Activated CD4-positive, alpha-beta T cell treated with anti-CD3 and anti-CD28 coated beads, Interleukin-2, amount 50 U/mL, for 4 hours (primary cell): ENCODE measurements at places on chromosomes 11 and 22.

- peak; percentile 40 for DNase-seq
Observed at GRCh38 chr11:2975594-2975993, 16.5 kb downstream of the NAP1L4 start.

- DNase-seq, result no peak
Observed at GRCh38 chr11:65420506-65420905, 2.1 kb upstream of the NEAT1 start.

- no peak for DNase-seq
Observed at GRCh38 chr11:28342716-28343115, 234.5 kb downstream of the METTL15 start.

GRCh38 chr11:45717526-45717925 lies 52.1 kb upstream of the CHST1 start:
- DNase-seq, result no peak

GRCh38 chr11:115284773-115285172 lies 219.4 kb downstream of the CADM1 start:
- no peak for DNase-seq

- DNase-seq, result no peak
Observed at GRCh38 chr11:11043721-11044120, 185.9 kb upstream of the ZBED5 start.

DNA sequence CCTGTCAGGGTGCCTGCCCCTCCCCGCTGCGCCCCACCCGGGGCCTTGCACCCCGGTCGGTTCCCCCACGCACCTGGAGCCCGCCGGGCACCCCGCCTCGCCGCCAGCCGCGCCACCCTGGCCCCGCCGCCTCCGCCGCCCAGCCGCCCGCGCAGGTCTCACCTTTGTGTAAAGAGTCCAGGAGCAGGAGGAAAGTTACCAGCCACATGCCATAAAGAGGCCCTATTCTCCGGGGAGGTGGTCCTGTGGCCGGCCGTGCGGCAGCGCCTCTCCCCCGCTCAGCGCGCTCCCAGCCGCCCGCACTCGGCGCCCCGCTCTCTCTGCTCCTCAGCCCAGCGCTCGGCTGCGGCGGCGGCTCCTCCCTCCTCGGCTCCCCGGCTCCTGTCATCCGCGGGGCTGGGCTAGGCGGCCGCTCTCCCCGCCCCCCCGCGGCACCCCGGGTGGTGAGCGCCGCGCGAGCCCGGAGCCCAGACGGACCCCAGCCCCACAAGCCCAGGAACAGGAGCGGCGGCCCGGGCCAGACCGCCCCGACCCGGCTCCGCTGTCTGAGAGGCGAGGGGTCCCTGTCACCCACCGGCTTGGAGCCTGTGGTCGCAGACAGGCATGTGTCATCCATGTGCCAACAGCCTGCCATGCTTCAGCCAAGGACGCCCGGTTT lies at the start of gene DSCAML1:
DSCAML1 (minus strand) TSS at position 345 of the 658 bp plus-strand sequence; CDS start at position 208, 137 bp downstream.
- peak; percentile 39 for DNase-seq

DNA sequence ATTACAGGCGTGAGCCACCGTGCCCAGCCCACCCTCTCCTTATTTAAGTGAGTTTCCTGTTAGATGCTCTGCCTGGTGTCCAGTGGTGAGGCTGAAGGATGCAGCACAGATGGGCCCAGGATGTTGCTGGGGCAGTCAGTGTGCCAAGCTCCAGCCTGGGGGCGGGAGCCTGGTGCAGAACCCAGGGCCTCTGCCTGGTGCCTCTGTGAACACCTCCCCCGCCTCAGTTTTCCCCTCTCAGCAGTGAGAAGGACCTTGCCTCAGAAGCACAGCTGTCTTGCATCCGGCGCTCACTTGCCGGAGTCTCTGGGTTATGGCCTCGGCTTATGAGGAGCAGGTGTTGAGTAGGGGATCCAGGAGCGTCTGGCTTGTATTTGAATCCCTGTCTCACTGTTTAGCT lies 116.2 kb downstream of the KIAA1671 start:
- DNase-seq, result no peak

- DNase-seq, result peak; percentile 18
Observed at GRCh38 chr11:107563702-107564101, 1.8 kb downstream of the ALKBH8 start.

DNA sequence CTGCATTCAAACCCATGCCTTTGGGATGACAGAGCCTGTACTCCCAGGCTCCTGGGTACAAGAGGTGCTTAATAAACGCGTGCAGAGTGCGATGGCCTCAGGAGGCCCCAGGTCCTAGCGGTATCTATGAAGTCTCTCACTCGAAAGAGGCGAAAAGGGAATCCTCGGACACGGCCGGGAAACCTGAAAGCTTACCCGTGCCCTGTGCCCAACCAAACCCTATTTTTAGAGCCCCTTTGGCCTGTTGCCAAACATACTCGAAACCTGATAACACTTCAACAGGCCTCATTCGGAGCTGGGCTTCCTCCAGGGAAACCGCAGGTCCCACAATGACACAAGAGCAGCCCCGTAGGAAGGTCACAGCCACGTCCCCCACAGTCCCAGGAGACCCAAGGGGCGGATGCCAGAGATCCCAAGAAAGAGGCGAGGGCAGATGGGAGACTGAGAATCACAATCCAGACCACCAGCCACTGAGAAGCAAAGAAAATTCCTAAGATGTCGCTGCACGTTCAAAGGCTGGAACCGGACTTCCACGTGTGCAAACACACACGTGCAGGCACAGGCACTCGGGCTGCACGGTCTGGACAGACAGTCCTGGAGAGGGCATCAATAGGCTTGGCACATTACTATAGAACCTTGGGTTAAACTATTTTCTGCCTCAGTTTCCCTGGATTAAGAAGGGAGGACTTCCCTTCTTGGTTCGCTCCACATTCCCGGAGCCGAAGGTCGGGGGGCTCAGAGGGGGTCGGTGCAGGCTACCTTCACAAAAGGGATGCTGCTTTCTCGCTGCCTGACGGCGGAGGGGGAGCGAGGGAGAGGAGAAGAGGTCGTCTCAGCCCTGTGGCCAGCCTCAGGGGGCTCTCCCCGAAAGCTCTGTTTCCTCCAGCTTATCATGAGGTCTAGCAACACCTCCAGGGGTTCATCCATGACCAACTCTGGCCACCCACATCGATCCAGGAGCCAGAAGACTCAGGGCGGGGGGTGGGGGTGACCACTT lies 8.2 kb downstream of the PDGFB start:
- no peak for DNase-seq

DNA sequence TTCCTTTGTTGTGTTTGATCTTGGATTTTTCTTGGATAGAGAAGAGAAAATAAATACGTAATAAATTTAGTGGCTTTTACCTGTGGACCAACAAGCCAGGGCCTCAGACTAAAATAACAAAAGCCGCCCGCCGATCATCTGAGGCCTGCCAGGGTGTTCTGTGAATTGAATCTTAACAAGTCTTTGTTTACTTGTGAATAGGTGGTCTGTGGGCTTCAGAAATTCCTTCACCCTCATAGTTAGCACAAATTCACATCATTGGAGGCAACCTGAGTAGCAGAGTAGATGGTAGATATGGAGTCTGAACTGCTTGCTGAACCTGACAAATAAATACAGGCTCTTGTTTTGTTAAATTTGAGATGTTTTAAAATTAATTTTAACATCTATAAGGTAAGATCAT lies 176.3 kb upstream of the MTNR1B start:
- no peak for DNase-seq

- no peak for DNase-seq
Observed at GRCh38 chr11:46302866-46303265, 25.4 kb downstream of the CREB3L1 start.

GRCh38 chr11:17287058-17287457 lies 10.5 kb downstream of the NUCB2 start:
- no peak for DNase-seq

GRCh38 chr22:26487996-26488395 lies 4.3 kb downstream of the SRRD start:
- no peak for DNase-seq

- no peak for DNase-seq
Observed at GRCh38 chr11:109926941-109927340, 166.3 kb upstream of the ZC3H12C start.

DNA sequence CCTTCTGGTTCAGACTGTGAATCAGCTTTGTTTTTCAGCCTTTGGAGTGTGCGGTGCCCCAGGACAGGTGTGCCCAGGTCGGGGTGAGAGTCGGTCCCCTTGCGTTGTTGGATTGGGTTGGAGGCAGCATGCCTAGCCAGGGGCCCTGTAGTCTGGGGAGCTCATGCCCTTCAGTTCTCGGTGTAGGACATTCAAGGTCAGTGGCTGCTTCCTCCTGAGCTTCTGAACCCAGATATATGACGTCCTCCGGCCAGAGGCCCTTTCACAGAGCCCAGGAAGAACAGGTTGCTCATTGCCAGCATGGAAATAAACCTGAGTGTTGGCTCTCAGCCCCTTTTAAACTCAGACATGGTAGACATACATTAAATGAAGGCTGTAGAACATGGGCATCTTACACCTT lies 2.7 kb downstream of the CSRP3 start:
- no peak for DNase-seq

DNA sequence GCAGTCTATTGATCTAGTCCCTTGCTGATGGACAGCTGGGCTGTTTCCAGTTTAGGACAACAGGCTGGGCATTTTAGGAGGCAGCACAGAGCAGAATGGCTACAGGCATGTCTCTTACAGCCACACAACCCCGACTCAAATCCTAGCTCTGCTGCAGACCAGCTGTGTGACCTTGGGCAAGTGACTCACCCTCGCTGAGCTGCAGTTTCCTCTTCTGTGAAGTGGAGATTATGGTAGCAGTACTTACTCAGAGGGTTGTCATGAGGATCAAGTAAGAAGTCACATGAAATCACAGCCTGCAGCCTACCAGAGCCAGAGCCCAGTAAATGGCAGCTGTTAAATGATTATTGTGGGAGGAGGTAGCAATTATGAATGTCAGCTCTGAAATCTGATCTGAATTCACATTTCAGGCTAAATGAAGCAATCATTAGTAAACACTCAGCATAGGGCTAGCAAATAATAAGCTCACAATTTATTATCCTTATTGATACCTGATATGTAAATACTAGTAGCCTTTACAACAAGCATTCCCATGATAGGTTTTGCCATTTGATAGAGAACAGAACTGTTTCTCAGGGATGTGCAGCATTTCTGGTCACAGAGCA lies 58.9 kb downstream of the MYEOV start:
- no peak for DNase-seq

DNA sequence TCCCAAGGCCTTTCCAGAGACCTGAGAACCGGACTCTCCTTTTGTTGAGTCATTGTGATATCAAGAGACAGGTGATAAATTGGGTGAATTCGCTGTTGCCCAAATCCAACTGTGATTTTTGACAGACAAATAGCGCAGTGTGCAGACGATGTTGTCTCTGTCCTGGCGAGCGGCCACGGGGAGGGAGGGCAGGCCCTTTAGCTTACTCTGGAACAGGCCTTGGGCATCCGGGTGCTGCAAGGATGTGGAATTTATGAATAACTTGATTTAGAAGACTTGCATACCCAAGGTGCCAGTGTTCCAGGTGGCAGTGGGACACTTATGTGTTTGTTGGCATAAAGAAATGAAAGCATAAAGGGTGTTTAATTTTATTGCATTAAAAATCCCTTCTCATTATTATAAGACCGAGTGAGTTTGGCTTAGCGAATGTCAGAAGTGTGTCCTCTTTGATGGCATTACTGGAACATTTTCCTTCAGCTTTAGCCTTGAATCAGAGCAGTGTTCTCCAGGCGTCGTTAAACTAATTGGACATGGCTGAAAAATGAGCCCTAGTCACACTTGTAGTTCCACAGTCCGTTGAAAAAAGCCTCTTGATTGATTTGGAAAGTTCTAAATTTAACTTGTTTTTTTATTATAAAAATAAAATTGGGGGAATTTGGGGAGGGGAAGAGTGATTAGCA lies 9.4 kb downstream of the LDLRAD3 start:
- no peak for DNase-seq

DNA sequence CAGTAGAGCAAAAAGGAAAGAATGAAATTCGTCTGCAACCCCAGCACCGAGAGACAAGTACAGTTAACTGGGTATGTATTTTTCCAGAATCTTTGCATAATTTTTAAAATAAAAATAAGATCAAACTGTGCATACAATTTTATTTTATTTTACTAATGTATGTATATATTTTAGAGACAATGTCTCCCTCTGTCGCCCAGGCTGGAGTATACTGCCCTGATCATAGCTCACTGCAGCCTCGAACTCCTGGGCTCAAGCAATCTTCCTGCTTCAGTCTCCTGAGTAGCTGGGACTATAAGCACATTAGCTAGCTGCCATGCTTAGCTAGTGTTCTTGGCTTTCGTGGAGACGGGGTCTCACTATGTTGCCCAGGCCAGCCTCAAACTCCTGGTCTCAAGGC lies 18.8 kb upstream of the DRD2 start:
- DNase-seq, result no peak

DNA sequence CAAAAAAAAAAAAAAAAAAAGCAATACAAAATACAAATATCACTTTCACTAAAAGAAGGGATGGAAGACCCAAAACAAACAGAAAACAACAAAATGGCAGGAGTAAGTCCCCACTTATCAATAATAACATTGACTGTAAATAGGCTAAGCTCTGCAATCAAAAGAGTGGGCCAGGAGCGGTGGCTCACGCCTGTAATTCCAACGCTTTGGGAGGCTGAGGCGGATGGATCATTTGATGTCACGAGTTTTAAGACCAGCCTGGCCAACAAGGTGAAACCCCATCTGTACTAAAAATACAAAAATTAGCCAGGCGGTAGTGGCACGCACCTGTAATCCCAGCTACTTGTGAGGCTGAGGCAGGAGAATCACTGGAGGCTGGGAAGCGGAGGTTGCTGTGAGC lies 9.8 kb upstream of the PPP6R3 start:
- no peak for DNase-seq

DNA sequence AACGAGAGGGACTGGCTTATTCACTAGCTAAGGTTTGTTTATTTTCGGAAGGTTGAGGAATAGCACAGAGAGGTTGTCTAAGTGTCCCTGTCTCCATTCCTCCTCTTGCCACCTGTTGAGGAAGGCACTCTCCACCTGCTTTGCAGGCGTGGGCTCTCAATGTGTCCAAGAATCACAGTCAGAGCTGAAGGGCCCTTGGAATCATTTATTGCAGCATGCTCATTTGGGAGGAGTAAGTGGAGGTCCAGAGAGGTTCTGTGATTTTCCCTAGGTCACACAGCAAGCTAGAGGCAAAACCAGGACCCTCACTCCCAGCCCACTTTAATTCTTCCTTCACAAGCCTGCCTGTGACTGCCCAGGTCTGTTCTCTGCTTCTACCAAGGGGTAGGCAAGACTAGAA lies 21.3 kb downstream of the ZBTB16 start:
- no peak for DNase-seq

GRCh38 chr22:27984723-27985122 lies 65.7 kb upstream of the PITPNB start:
- DNase-seq, result no peak
